ENCODE measurements at places on chromosomes 2 and 18. TPM values are rescaled to one million over a fixed set of nuclear protein-coding genes. Genes with fewer than 3 reads are reported as not detected.

Gene C2orf81
- total RNA-seq: 2.1 TPM

Gene IL1B
- total RNA-seq: 69.0 TPM

Gene CNDP1
- total RNA-seq: not detected

Gene SLC14A1
- not detected for total RNA-seq

Gene COBLL1
- total RNA-seq: 4.3 TPM

Gene IL36A
- total RNA-seq: not detected

Gene RAD51AP2
- not detected for total RNA-seq

Gene RFTN2
- total RNA-seq: 4.5 TPM

Gene ZNF521
- total RNA-seq: 15.4 TPM

Gene DSC1
- not detected for total RNA-seq

Gene RNU2-63P
- total RNA-seq: not detected

Gene MROH2A
- not detected for total RNA-seq

Gene CRACDL
- 0.24 TPM for total RNA-seq

Gene ZC3H8
- total RNA-seq: 0.64 TPM

Gene HOXD13
- not detected for total RNA-seq

Gene MYL1
- total RNA-seq: not detected

Gene DSC3
- total RNA-seq: 1.4 TPM

Gene SOCS6
- 23.1 TPM for total RNA-seq

Gene KATNAL2
- total RNA-seq: 0.65 TPM

Gene ONECUT2
- total RNA-seq: under 0.01 TPM

Gene ASPRV1
- 0.26 TPM for total RNA-seq

Gene UPP2
- not detected for total RNA-seq

Gene CHST9
- total RNA-seq: not detected

Gene CD207
- total RNA-seq: not detected

Gene FAM237A
- not detected for total RNA-seq

Gene FBXO15
- not detected for total RNA-seq

Gene GPC1
- total RNA-seq: 124 TPM

Gene SPDYA
- 0.13 TPM for total RNA-seq

Gene HAAO
- total RNA-seq: 2.7 TPM

Gene TDRD15
- not detected for total RNA-seq

Gene ILKAP
- total RNA-seq: 10.2 TPM
